Activated naive CD4-positive, alpha-beta T cell (primary cell): ENCODE measurements at places on chromosomes 12 and 14.

- no peak for DNase-seq
These were observed 839 bp downstream of the SLC38A1 start for GRCh38 chr12:46267825-46268582.

- no peak for DNase-seq
These were observed 1.7 kb downstream of the NDRG2 start for GRCh38 chr14:21023174-21023573.

GRCh38 chr12:113405694-113406093 is 2.0 kb upstream of the SDS start:
- no peak for DNase-seq

- no peak for DNase-seq
These were observed 67.4 kb downstream of the KIF26A start for GRCh38 chr14:104205781-104206180.

DNA sequence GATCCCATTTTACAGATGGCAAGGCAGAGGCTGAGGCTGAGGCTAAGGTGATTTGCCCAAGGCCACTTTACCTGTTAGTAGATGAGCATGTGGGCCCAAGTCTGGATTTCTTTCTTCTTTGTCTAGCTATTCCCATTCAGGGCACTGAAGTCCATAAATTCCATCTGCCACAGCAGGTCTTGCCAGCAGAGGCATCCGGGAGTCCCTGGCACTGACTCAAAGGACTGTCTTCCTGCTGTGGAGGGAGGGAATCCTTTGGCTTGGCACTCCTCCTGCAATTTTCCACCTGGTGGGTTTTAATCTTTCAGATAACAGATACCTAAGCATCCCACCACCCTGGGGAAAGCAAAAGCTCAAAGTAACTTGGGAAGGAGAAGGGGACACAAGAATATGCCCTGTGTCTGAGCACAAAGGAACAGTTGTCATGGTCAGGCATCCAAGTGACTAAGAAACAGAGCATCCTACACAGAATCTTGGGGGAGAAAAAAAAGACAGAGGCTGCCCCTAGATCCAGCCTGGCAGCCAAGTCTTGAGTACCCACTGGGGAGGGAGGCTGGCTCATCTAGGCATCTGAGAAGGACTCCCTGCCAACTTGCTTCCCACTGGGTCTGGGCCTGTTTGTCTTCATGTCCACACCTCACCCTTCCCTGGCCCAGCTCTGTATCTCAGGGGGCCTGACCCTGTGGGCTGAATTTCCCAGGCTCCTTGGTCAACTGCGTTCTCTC is 35.6 kb upstream of the CMKLR1 start:
- DNase-seq, result no peak

DNA sequence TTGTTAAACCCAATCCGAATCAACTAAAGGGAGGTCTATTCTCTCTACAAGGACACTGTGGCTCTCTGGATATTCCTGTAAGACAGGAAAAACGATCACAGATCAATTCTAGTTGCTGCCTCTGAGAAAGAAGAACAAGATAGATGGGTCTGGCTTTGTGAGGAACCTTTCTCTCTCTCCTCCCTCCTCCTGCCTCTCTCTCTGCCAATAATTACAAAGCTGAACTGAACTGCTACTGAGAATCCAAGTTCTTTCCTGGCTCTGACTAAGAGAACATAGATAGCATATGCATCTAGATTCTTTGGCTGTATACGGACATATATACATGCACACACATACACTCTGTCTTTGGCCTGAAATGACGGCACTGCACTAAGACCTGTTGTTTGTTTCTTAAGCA is 27.6 kb downstream of the ETV6 start:
- no peak for DNase-seq
